ENCODE measurements at places on chromosomes 3 and 15.

- DNase-seq: no peak
These were observed 94.5 kb downstream of the CFAP20DC start for GRCh38 chr3:58955308-58955707.

DNA sequence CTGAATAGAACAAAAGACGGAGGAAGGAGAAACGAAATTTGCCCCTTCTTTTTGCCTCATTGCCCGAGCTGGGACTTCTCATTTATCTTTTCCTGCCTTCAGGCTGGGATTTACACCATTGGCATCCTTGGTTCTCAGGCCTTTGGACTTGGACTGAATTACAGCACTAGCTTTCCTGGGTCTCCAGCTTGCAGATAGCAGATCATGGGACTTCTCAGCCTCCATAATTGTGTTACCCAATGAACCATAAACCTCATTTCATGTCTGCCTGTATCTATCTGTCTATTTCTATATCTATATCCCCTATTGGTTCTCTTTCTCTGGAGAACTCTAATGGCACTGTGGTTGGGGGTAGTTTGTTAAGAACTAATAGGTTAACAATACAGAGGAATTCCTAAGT is 31.5 kb upstream of the CTXND1 start:
- no peak for DNase-seq

DNA sequence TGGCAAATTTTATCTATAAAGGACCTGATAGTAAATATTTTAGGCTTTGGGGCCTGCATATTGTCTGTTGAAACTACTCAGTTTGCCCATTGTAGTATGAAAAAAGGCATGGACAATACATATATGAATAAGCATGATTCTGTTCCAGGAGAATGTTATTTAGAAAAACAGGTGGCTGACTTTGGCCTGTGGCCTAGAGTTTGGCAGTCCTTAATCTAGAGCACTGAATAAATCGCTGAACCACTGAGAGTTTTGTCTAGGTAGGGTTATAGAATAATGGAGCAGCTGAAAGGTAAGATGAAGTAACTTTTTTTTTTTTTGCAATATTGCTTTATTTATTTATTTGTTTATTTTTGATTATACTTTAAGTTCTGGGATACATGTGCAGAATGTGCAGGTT is 75.0 kb downstream of the LRRC49 start:
- DNase-seq: no peak

DNA sequence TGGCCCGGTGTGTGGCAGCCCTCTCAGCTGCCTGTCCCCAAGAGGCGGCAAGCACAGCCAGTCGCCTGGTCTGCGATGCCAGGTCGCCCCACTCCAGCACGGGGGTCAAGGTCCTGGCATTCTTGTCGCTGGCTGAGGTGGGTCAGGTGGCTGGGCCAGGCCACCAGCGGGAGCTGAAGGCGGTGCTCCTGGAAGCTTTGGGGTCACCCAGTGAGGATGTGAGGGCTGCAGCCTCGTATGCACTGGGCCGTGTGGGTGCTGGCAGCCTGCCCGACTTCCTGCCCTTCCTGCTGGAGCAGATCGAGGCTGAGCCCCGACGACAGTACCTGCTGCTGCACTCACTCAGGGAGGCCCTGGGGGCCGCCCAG is 20.8 kb downstream of the CAND2 start:
- DNase-seq: no peak

DNA sequence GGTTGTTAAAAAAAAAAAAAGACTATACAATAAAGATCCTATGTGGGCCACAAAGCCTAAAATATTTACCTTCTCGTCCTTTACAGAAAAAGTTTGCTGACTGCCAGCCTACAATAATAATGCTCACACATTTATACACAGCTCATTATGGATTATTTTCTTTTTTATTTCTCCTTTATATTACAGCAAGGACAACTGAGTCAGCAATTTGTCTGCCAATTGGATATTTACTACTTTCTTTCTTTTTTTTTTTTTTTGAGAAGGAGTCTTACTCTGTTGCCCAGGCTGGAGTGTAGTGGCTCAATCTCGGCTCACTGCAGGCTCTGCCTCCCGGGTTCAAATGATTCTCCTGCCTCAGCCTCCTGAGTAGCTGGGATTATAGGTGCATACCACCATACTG is 142.2 kb downstream of the EBLN2 start:
- DNase-seq: no peak

DNA sequence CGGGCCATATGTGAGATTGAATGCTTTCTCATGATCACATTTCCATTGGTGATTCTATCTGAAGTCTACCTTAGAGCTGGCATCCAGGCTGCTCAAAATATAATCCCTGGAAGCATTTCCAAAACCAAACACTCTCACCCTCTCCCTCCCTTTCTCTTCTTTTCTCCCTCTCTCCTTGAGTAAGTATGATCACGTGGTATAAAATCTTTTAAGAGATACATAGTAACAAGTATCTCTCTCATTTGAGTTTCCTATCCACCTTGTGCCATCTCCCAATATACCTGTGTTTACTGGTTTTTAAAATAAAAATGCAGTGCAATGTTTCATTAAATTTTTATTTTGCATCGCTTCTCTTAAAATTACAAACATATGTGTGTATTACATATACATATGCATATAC is 350.9 kb upstream of the KCNH8 start:
- no peak for DNase-seq

- DNase-seq: no peak
These were observed 140.5 kb downstream of the SEMA6D start for GRCh38 chr15:47857776-47858167.

GRCh38 chr3:122555275-122556071 is 8.6 kb downstream of the PARP9 start:
- peak; percentile 53 for DNase-seq

- no peak for DNase-seq
These were observed 4.3 kb downstream of the PCBP4 start for GRCh38 chr3:51962854-51963530.
